GM23338 (cell line): ENCODE measurements at places on chromosomes 7 and 10. TPM values are rescaled to one million over a fixed set of nuclear protein-coding genes. Genes with fewer than 3 reads are reported as not detected.

The GPR15LG gene
- not detected in 2 replicates for total RNA-seq

The CALHM1 gene
- total RNA-seq = 0.93 TPM in 1 of 2 replicates, not detected in the other

The LBX1 gene
- not detected in 2 replicates for total RNA-seq

The ABLIM1 gene
- total RNA-seq = 45.1 and 46.6 TPM in 2 replicates

The UTF1 gene
- 7.7 and 12.2 TPM in 2 replicates for total RNA-seq

The CD36 gene
- 1.7 and 1.8 TPM in 2 replicates for total RNA-seq

The GLRX3 gene
- 141 and 146 TPM in 2 replicates for total RNA-seq

The AEBP1 gene
- 36.7 and 42.0 TPM in 2 replicates for total RNA-seq

The TRIM74 gene
- not detected in 2 replicates for total RNA-seq

The VENTX gene
- total RNA-seq = 6.3 and 8.1 TPM in 2 replicates

The HGF gene
- total RNA-seq = 0.50 and 1.1 TPM in 2 replicates

The NAT16 gene
- 0.21 TPM in 1 of 2 replicates, not detected in the other for total RNA-seq
